ENCODE measurements at places on chromosomes 2 and 18.

DNA sequence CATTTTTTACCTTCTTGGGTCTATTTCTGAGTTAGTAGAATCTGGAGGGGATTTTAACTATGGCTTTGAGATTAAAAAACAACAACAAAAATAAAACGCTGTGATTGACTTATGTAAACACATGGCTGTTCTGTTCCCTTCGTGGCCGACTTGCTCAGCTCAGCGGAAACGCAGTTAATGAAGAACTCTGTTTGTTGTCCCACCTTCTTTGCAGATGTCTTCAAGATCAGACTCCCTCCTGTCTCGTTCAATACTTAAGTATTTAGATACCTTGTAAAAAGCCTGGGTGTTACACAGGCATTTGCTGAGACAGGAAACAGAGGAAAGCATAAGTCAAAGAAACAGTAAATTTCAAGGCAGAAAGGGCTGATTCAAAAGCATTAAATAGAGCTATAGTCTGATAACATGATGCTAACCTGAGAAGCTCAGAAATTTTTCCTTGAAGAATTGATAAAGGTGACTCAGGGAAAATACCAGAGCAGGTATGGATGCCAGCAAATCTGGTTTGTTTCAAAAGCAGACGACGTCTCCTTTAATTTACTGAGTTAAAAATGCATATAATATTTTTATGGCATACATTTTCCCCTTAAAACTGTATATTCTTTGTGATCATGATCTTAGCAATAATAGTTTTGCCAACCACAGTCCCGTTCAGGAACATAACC, 21.7 kb upstream of the POLI start:
- no peak for DNase-seq

DNA sequence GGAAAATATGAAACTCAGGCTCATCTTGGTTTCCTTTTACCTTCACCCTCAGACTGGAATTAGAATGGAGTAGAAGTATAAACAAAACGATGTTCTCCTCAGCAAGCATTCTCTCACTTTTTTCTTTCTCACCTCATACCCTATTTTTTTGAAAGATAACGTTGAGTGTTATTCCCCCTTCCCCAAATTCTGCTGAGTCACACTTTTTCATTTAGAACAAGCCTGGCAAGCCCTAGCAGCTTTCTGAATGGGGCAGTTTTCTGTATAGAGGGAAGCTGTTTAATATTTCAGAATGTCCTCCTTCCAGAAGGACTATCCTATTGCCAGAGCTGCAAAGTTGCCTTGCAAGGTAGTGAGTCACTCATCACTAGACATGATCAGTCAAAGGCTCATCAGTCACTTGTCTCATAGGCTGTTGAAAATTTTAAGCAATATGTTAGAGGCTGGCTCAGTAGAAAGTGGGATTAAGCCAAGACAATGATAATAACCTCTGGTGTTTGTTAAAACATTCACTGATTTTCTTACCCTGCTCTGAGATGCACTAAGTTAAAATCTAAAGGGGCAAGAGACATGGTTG, 416.1 kb downstream of the RNF144A start:
- DNase-seq = no peak

DNA sequence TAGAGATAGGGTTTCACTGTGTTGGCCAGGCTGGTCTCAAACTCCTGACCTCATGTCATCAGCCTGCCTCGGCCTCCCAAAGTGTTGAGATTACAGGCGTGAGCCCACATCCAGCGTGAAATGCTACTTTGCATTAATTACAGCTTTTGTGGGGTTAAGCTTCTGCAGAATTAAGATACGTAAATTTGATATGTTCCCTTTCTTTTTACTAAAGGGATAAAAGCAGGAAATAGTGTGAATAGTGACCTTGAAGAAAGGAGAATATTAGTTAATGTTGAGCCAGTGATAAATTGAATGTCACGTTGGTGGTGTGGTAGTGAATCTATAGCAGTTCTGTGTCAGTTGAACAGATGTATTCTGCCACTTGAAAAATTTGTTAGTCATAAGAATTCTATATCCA, 16.9 kb downstream of the SMCHD1 start:
- no peak for DNase-seq

GRCh38 chr2:160227293-160227915, 27.3 kb upstream of the ITGB6 start:
- DNase-seq = no peak

Data from activated naive CD8-positive, alpha-beta T cell treated with anti-CD3 and anti-CD28 coated beads for 36 hours (primary cell).